Spleen (tissue), 13 donors: ENCODE measurements at places on chromosomes 3 and 15. TPM values are rescaled to one million over a fixed set of nuclear protein-coding genes. Genes with fewer than 3 reads are reported as not detected.
A peak's percentile ranks its signal among the peaks of the same experiment; 100 is the strongest.

GRCh38 chr3:128432971-128433836 is 33.5 kb downstream of the DNAJB8 start:
- DNase-seq, result no peak

The RPL35A gene
- 654 TPM for total RNA-seq

DNA sequence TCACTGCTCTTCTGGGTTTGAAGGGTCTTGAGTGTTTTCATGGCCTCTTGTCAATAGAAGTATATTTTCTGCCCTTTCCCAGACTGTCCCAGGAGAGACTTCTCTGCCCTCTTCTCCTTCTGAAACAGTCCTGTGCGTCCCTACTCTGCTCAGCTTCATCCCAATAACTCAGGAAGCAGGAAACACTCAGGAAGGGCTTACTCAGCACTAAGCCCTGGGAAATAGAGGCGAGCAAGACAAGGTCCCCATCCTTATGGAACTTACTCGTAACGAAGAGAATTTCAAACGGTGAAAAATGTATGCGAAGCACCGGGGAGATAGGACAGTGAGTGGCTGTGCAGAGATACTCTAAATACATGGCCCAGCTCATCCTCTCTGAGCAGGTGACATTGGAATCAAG is 52.8 kb upstream of the TFRC start:
- DNase-seq, result no peak

DNA sequence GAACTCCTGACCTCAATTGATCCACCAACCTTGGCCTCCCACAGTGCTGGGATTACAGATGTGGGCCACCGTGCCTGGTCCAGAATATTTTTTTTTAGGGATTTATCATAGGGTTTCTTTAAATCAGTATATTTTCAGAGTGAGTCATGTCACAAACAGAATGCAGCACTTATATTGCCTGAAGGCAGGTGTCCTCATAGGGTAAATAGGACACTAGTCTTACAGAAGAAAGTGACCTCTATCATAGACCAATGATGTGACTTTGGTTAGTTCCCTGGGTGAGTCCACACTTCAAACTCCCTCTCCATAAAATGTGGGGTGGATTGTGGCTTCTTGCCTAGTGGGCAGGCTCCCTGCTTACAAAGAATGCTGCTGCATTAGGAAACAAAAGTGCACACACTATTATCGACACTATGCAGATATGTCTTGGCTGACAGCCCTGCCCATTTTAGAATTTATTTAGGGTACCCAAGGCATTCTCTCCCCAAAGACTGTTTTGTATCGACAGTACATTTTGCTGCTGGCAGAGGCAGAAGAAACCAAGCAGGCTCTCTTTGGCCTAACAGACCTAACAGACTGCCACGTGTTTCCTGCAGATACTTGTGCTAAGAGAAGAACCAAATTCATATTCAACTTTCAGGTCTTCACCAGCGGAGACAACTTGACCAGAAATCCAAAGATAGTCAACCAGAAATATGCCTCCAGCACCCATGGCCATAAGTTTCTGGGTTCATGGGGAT is 125.0 kb downstream of the MOBP start:
- no peak for DNase-seq

- no peak for DNase-seq
Measured at GRCh38 chr3:127431066-127431465, 143.2 kb upstream of the PRR20G start.

The PRR20G gene
- not detected for total RNA-seq

The CCR2 gene
- total RNA-seq, result 48.4 TPM

- DNase-seq, result no peak
Measured at GRCh38 chr3:37554364-37554763, 307.3 kb upstream of the CTDSPL start.

- no peak for DNase-seq
Measured at GRCh38 chr15:71472566-71472965, 337.8 kb upstream of the NR2E3 start.

DNA sequence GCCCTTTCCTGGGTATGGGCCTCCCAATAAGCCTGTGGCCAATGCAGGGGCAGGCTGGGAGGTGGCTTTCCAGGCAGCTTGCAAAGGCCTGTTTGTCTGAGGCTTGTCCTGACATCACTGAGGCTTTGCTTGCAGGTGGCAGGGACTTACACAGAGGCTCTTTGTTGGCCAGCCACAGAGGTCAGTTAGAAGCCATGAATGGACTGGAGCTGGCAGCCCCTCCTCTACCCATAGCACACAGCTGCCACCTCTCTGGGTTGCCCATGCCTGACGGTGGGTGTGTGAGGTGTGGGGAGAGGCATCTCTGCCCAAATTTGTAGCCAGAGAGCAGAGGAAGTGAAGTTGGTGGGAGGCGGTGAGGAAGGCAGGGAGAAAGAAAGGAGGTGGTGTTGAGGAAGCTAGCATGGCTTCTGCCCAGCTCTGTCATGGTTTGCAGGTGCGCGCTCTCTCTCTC is 17.1 kb downstream of the LIMD1 start:
- peak; percentile 68 for DNase-seq

GRCh38 chr15:74902295-74903075 is 4.2 kb downstream of the FAM219B start:
- peak; percentile 63 for DNase-seq

DNA sequence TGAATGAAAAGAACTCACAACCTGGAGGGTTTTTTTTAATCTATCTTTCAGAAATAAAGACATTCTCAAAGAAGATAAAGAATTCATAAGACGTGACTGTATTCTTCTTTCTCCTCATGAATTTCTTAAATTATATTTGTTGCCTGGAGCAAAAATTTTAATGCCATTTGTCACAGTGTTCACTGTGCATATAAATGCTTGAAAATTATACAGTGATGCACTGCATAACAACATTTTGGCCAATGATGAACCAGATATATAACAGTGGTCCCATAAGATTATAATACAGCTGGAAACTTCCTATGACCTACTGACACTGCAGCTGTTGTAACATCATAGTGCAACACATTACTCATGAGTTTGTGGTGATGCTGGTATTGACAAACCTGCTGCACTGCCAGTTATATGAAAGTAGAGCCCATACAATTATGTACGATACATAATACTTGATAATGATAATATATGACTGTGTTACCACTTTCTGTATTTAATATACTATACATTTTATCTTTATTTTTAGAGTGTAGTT is 67.3 kb downstream of the P2RY1 start:
- no peak for DNase-seq

DNA sequence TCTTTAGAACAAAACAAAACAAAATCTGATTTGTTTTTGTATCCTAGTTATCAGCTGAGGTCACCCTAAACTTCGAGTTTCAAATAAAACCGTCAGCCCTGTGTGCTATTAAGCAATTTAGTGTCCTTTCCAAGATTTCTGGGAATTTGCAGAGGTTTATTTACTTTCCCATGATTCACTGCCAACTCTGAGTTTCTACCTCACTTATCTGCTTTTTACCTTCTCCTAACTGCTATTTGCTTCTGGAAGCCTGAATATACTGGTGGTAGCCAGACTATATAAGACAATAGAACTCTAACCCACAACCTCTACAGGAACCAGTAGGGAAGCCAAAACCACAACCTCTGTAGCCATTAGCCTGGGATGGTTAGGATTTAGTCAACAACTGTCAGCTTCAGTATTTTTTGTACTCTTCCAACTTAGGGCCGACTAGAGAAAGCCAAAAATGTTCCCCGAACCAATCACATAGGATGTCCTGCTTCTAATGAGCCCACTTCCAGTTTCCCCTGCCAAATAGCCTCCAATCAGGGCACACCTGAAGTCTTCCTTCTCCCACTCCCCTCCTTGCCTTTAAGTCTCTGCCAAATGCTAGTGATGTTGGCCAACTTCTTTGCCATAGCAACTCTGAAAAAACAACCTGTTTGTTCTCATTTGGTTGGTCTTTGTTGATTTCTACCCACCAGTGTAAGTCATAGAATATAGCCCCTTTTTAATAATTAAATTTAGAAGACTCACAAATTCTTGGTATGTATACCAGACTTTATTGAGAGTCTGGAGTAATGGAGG is 273.1 kb downstream of the ULK4 start:
- DNase-seq, result no peak

The GPR156 gene
- 0.18 TPM for total RNA-seq

DNA sequence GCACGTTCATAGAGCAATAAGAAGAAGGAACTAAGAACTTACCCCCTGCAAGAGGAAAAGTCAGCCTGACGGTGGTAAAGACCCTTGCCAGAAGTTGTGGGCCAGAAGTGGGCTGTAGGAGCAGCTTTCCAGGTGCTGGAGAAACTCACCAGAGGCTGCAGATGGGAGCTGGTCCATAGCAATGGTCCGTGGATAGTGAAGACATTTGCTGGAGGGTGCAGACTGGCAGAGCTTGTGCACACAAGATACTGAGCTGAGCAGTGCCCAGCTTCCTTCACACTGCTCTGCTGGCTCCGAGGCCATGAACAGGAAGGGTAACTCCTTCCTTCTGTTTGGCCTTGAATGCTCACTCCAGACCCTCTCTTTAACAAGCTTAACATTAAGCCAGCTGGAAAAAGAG is 149.8 kb upstream of the BNIP2 start:
- no peak for DNase-seq

DNA sequence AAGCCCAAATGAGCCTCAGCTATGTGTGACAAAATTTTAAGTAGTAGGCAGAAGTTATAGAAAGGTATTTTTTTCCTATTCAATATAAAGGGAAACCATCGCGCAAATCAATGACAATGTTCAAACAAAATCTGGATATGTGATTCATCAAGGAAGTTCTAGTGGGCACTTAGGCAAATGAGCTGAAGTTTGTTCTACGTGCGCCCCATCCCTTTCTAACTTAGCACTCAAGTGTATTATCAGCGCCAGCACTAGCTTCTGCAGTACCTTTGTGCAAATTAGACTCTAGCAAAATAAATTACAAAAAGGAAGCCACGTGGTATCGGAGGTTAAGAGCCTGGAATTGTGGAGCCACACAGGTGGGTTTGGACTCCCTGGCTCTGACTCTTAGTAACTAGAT is 91.1 kb downstream of the TBL1XR1 start:
- DNase-seq, result no peak

DNA sequence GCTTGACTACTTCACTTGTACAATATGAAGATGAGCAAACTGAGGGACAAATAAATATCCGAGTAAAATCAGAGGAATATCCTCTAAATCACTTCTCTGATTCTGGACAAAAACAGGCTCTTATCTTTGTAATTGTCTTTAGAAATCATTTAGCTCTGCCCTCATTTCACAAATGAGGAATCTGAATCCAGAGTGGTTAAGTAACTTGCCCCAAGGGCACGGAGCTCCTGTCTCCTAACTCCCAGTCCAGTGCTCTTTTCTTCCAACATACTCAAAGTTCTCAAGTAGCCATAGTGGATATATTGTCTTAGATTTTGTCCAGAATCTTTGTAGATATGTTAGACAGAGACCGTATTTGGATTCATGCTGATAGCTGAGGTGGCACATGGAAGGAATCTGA is 156.0 kb downstream of the TP63 start:
- no peak for DNase-seq

- DNase-seq, result no peak
Measured at GRCh38 chr15:26926081-26926480, 44.9 kb upstream of the GABRG3 start.

- DNase-seq, result no peak
Measured at GRCh38 chr3:30659270-30660130, 53.1 kb downstream of the TGFBR2 start.

The SLC15A2 gene
- 14.6 TPM for total RNA-seq

DNA sequence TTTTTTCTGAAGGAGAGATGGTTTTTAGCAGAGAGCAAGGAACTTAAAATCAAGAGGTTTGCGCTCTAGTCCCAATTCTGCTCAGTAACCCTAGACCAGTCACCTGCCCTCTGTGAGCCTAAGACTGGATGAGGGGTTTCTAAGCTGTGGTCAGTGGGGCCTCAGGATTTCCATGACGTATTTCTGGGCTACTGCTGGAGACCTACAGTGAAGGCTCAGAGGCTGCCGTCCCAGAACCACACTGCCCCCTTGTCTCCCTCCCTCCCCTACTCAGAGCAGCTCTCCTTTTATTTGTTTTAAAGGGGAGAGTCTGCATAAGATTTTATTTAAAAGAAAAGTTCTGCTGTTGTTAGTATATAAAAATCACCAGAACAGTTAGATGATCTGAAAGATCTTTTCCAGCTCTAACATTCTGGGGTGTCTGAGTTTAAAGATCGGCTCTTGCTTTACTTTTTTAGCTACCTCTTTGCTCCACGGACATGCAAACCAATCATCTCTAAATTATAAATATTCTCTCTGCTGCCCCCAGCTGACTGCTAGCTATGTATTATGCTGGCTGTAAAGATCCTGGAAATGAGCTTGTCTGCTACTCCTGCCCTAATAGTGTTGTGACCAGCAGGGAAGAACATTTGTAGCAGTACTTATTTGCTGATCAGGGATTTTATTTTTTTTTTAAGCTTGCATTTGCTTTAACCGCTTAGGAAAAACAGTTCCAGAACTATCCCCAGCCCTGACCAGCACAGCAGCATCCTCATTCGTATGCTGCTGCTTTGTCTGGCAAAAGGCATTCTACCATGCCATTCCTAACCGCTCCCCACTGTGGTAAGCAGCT is 28.6 kb upstream of the NDUFB4 start:
- no peak for DNase-seq

DNA sequence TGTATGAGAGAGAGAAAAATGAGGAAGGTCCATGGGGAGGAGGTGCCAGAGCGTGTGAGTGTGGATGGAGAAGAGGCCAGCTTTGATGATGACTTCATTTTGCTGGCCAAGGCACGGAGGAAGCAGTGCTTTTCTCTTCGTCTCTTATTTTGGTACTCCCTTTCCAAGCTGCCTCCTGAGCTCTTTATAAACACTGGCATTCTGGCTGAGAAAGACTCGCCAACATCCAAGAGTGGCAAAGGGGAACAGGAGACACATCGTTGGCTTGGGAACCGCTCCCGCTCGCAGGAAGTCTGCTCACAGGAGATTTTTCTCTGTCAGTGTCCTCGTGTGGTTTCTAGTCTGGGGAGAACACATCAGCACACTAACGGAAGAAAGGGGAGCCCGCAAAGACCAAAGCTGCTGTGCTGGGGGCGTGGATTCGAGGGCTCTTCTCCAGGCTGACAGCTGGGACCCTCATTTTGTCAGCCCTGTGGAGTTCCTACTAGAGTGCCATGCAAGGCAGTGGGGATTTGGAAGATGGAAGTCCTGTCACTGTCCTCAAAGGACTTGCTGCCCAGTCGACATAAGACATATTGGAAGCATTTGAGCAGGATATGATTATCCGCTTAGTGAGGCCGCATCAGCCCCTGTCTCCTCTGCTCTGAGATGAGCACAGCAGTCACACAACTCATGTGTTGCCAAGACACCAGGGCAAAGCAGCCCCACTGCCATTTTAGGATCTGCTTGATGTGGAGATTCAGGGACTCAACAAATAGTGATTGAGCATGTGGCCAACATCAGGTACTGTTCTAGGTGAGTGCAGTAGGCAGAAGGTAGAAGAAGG is 8.0 kb upstream of the SEMA4B start:
- peak; percentile 66 for DNase-seq

GRCh38 chr3:160909917-160910316 is 153.9 kb downstream of the PPM1L start:
- no peak for DNase-seq

- DNase-seq, result no peak
Measured at GRCh38 chr15:78243491-78243941, 9.2 kb upstream of the ACSBG1 start.

DNA sequence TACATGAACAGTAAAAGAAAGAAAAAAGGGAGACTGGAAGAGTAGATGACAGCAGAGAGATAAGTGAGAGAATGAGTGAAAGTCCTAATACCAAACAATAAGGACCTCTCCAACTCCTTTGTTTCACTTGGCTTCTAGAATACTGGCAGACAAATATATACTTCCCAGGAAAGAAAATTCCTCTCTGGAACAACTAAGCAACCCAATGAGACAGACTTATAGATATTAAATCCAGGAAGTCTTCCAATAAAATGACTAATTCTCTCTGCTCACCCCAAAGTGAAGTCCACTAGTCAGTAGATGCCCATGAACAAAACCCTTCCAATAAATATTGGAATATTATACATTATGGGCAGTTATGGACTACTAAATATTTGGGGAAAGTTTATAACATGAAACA is 114.2 kb downstream of the NEDD4 start:
- DNase-seq, result no peak
